GF-D8 (cell line): ENCODE measurements at places on chromosomes 1 and 21.

DNA sequence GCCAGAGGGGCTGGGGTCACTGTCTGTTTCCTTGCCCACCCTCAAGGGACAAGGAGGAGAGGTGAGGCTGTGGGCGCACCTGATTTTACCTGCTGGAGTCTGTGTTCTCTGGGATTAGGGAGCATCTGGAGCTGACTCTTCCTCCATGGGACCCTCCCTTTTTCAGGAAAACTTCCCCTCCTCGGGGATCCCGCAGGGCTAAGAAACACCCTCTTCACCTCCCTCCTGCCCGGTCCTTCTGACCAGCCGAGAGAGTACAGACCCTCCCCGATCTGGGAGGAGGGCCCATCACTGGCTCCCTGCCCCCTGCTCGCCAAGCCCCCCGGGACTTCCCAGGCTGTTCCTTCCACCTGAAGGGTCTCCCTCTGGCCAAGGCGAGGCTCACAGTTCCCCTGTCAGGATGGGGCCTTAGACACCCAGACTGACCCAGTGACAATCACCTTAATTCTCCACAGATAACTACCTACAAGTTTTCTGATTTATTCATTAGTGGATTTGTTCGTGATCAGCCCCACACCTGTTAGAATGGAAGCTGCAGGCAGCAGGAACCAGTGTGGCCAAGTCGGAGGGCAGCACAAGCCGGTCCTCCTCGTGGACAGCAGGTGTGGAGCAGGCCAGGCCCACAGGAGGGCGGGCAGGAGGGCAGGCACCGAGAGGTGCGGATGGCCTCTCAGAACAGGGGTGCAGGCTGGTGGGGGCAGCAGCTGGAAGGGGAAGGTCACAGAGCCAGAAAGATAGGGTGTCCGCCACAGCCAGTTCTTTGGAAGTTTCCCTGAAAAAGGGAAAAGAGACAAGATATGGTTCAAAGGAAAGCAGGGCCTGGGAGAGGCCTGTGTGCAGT lies 15.9 kb upstream of the SAMD11 start:
- DNase-seq = no peak

DNA sequence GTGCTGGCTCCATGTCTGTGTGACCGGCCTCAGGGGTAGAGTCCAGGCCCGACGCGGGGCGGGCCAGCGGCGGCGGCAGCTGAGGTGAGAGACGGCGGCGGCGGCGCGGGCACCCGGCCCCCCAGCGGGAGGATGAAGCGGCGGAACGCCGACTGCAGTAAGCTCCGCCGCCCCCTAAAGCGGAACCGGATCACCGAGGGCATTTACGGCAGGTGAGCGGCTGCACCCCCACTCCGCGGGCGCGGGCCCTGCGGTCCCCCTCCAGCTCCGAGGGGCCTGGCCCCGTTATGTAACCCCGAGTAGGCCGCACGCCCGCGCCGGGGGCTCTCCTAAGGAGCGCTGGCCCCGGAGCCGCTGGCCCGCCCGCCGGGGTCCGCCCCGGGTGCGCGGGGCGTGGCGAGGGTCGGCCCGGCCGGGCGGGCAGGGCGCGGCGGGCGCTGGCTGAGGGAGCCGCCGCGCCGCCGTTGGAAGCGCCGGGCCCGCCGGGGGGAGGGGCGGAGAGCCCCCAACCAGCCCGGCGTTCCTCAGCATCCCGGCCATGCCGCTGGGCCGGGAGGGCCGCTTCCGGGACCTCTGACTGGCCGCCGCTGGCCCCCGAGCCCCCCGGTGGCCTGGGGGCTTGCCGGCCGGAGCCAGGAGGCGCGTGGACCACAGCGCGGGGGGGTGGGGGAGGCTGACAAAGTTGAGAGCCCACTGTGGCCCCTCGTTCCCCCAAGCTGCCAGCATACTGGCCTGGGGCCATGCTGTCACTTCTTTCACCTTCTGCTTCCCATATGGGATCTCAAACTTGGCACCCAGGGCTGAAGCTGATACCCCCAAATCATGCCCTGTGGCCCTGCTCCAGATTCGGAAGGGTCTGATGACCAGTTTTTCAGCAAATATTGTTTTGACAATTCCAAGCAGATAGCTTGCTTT lies 527 bp downstream of the MACO1 start:
- DNase-seq = peak; percentile 57

- no peak for DNase-seq
These were observed 54.5 kb downstream of the STYXL2 start for GRCh38 chr1:167148421-167148820.

DNA sequence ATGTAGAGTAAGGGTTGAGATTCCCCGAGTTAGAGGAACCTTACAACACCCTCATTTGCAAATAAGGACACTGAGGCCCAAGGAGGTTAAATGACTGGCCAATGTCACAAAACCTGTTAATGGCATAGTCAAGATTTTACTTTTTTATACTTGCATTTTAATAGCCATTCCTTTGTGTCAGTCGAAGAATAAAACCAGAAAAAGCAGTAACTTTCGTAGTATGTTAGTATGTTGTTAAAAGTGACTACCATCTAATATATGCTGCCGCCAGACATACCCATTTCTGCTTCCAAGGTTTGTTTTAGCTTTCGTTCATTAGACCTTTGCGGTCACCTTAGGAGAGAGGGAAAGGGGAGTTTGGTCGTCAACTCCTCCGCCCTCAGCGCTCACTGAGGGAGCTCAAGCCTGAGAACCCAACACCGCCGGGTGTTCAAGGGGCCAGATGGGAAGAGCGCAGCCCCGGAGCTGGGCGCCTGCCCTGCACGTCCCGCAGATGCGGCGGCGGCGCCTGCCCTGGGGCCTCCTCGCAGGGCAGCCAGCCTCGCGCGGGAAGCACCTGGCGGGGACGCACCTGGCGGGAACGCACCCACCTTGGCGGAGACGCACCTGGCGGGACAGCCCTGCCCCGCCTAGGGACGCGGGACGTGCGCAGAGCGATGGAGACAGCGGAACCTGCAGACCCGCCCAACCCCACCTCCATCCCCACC lies 466 bp downstream of the VPS26C start:
- DNase-seq = no peak

DNA sequence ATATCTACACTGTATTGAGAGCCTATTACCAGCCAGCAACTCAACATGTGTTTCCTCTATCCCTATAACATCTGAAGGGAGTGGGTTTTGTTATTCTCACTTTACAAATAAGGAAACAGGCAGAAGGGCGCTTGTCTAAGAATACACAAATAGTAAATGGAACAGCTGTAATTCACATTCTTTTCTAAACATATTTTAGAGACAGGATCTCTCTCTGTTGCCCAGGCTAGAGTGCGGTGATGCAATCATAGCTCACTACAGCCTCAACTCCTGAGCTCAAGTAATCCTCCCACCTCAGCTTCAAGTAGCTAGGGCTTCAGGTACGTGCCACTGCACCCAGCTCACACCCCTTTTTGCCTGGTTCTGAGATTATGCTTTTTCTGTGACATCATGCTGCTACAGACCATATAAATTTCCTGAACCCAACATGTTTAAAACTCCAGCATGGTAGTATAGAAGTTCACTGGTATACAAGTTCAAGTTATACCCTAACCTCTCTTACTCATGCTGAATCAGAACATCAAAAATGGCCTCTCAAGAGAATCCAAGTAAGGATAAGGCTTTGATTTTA lies 8.6 kb upstream of the TACSTD2 start:
- no peak for DNase-seq

GRCh38 chr1:204821476-204821875 lies 49.2 kb upstream of the NFASC start:
- no peak for DNase-seq

DNA sequence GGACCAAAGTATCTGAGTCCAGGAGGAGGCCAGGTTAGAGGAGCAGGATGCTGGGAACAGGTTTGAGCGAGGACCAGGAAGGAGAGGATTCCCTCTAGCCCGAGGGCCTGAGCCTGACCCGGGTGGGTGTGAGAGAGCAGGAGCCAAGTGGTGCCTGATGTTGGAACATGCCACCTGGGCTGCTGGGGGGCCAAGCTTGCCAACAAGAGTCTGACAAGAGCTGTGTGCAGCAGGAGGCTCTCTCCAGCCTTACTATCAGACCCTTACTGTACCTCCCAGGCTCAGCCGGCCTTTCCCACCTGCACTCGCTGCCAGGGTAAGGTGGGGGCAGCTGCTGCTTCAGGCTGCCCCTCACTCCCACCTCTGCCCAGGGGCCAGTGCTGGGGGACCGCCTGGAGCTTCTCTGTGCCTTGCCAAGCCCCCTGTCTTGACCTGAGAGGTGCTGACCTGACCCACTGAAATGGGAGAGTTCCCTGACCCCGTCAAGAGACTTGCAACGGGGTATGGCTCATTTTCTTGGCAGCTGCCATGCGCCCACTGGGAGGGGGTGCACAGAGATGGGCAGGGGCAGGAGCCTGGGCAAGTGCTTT lies 159.6 kb upstream of the VAMP3 start:
- no peak for DNase-seq

- no peak for DNase-seq
These were observed 341.7 kb downstream of the PCP4 start for GRCh38 chr21:40208948-40209345.

GRCh38 chr1:151047591-151047924 lies at the start of gene C1orf56:
C1orf56 (plus strand) TSS chr1:151047751; CDS start chr1:151047848, 97 bp downstream.
- DNase-seq = no peak

GRCh38 chr1:32040711-32041110 lies 27.0 kb downstream of the KHDRBS1 start:
- no peak for DNase-seq

- peak; percentile 67 for DNase-seq
These were observed 1.6 kb downstream of the CD53 start for GRCh38 chr1:110874324-110875215.
